Stimulated activated CD4-positive, alpha-beta T cell treated with anti-CD3 and anti-CD28 coated beads, Interleukin-1b, Interleukin-23, amount 100 ng/mL, for 1 hour (primary cell): ENCODE measurements at places on chromosomes 4 and X.

DNA sequence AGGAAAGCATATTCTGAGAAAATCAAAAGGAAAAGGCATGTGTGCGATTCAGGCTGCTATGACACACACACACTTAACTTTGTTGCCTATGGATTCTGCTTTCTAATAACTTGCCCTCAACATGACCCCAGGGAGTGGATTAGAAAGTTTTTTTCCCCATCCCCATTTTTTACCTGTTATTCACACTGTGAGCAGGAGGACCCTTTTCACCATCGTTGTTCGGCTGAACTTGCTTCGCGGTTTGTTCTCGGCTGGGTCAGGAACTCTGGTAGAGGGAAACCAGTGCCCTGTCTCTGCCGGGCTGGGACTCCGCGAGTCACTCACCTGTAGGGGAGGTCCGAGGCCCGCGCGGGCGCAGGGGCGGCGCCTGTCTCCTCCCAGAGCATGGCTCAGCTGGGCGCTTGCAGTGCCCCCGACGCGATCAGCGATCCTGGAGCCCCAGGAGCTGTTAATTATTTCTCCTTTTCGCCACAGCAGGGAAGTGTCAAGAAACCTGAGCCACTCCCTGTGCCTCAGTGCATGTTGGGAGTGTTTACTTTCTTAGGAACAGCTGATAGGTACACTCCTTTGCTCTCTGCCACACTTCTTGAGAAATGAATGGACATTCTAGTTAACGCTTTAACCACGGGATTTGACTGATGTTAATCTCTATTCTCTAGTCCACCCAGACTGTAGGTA, at the start of gene RASSF6:
RASSF6 (minus strand) TSS at position 322 of the 678 bp plus-strand sequence. CDS start 8,641 bp downstream, outside the sequence.
- no peak for DNase-seq

DNA sequence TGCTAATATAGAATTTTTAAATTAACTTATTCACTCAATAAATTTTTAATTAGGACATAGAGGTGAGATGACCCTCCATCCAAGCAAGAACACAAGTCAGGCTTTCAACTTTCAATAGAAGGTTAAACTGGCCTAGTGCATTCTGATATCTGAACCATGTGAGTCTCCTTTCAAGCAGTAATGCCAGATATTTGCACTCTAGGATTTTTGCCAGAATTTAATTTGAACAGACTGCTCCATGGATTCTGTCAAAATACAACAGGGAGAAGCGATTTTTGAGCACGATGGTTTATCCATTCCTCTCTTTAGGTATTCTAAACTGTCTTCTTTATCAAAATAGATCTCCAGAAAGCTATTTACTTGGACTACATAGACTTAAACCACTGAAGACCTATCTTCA, 72.0 kb upstream of the DCLK2 start:
- DNase-seq, result no peak

DNA sequence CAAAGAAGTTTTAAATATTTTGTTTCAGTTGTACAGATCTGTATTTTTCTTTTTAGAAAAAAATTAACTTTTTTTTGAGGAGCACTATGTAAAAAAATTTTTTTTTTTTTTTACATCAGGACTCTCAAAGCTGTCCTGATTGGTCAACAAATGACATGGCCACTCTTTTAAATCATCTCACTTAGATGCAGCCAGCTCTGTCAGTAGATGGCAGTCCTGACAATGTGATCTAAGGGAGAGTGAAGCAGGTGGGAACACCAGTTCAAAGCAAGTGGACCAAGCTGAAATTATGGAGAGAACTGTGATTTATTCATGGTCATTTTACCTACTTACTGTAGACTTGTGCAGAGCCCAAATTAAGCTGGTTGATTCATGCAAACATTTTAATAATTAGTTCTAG, 174.7 kb upstream of the GPRIN3 start:
- no peak for DNase-seq

DNA sequence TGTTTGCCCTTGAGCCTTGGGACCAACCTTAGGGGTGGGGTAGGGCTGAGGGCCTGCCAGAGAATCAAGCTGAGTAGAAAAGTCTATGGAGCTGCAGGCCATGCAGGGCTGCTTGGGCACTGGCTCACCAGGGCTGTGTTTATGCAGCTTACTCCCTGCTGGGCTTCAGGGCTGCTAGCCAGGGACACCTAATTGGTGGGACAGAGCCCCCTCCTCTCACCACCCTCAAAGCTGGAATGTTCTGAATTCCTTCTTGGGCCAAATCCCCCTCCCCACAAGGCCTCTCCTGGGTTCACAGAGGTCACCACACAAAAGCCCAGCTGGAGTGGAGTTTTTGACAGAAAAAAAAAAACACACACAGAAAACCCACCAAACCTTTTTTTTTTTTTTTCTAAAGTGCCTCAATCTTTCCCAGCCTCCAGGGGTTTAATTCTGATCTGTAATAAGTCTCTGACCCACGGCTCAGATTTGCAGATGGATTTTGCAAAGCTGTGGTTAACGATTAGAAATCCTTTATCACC, at the start of gene CLDN2:
CLDN2 (plus strand) TSS at position 471 of the 521 bp plus-strand sequence. CDS start 7,827 bp downstream, outside the sequence.
- DNase-seq, result no peak

DNA sequence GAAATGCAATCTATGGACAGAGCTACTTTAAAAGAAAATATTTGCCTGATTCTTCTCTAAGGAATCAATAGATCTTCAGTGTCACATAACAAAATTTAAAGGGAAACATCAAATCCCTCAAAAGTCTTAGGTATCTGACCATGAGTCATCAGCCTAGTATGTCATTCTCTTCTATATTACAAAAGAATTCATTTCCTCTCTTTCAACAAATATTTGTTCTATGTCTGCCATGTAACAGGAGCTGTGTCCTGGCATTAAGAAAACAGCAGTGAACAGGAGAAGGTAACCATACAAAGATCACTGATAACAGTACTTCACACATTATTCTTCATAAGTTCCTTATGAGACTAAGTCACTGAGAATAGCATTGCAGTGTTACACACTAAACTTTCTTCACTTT, 243.6 kb upstream of the DKK2 start:
- DNase-seq, result no peak

- no peak for DNase-seq
These were observed 98.7 kb downstream of the CFAP299 start for GRCh38 chr4:80434238-80434637.

GRCh38 chr4:151962138-151962823, 201.5 kb upstream of the GATB start:
- no peak for DNase-seq

GRCh38 chrX:133535066-133535465, 119.8 kb upstream of the GPC4 start:
- no peak for DNase-seq

DNA sequence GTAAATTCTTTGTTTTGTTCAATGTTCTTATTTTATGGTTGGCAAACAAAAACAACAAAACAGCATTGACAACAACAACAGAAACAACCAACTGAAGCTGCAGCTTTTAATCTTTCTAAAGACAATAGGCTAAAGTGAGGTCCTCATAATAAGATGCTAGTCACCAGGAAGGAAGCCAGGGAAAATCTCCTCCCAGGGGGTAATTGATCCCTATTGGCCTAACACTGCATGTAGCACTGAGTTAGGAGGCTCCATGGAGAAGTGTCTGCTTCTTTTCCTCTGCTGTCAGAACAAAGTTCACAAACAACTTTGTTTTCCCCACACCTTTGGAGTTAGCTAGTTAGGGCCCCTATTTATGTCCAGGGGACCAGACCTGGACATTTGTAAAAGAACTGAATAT, 4.7 kb upstream of the LRAT start:
- DNase-seq, result no peak
